ENCODE measurements at places on chromosomes 1 and 21.

DNA sequence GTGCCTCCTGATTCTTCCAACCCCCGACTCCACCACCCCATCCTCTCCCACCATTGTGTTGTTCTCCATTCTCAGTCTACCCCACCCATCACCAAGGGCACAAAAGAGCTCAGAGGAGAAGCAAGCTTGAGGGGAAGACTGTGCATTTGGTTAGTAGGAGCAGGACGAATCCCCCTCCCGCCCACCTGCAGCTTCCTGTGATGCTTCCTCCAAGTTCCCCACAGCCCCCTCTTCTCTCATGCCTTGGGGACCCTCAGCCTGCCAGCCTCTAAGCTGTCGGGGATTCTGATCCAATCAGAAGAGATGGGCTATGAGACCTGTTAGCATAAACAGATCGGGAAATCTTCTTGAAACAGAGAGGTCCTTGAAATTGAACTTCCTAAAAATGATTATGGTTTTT lies 22.2 kb upstream of the CAPZB start:
- no peak for DNase-seq

GRCh38 chr1:171661076-171661650 lies 8.7 kb upstream of the MYOC start:
- no peak for DNase-seq

- no peak for DNase-seq
Observed at GRCh38 chr1:19032701-19033514, 76.4 kb upstream of the IFFO2 start.

GRCh38 chr1:28974432-28974831 lies 60.1 kb downstream of the EPB41 start:
- no peak for DNase-seq

- DNase-seq: no peak
Observed at GRCh38 chr1:161709373-161709772, 2.3 kb downstream of the FCRLA start.

DNA sequence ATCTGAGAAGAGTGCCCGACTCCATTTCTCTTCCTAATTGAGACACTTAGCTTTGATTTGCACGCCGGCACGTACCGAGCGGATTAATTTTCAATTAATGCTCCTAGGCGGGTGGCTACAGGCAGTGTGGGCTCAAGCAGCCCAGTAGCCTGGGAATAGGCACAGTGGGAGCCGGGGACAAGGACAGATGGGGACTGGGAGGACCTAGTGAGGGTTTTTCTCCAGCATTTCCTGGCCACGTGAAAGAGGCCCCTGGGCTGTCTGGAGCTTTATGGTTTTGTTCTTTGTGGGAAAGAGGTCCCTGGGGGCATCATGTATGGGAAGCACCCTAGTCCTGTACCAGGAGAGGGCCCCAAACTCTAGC lies 78.6 kb upstream of the CSF3R start:
- DNase-seq: no peak
